NCI-H187 treated with DMSO at 0.1 percent for 48 hours (cell line): ENCODE measurements at places on chromosomes 12 and 14.

- no peak for DNase-seq
These were observed 30.5 kb upstream of the PLEKHG3 start for GRCh38 chr14:64673748-64674147.

DNA sequence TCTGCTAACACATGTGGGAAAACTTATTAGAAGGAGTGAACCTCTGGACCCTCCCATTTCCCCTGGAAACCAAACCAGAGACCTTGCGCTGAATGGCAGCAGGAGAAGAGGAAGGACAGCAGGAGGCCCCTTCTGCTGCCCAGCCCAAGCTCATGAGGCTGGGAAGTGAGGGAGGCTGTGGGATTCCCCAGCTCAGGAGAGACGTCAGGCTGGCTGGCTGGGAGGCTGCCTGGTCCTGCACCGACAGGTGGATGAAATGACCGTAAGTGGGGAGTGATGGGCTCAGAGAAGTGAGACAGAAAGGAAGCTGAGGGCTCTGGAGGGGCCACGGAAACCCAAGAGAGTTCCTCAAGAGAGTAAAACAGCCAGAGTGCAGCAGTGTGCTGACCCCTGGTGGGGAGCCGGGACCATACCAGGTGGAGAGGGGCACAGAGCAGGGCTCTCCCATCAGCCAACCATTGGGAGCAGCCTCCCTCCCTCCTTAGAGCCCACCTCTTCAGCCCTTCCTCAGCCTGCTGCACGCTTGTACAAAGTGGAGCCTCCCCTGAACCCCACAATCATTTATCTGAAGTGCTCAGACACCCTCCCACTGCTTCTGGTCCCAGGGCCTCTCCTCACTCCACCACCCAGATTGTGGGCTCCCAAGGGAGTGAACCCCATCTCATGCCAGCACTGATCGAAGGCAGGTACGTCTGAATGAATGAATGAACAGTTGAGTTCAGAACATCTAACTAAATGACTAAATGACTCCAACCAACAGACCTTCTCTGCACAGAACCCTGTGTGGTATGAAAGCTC, 14.0 kb downstream of the TAMALIN start:
- no peak for DNase-seq

GRCh38 chr12:9149372-9149771, 33.7 kb upstream of the A2M start:
- no peak for DNase-seq

- DNase-seq = no peak
These were observed 214.3 kb downstream of the DPF3 start for GRCh38 chr14:72679536-72680151.

- DNase-seq = no peak
These were observed 177.4 kb downstream of the PRKCH start for GRCh38 chr14:61498811-61499210.

DNA sequence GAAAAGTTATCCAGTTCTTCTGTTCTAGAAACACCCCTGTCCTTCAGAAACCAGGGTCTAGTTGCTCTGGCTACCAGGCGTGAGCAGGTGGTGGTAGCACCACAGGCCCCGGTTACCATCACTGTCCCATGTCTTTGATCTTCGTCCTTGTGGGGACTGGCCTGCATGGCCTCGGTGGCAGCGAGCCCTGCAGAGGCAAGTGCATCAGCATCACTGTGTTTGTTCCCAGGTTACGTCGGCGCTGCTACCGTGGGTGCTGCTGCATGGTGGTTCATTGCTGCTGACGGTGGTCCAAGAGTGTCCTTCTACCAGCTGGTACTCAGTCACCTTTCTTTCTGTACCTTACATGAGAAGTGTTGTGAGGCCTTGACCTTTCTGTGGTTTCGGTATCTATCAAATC, 58.9 kb downstream of the ANAPC7 start:
- no peak for DNase-seq

- no peak for DNase-seq
These were observed 48.3 kb downstream of the NPAS3 start for GRCh38 chr14:32986791-32987540.

- DNase-seq = no peak
These were observed 64.4 kb downstream of the SERPINA3 start for GRCh38 chr14:94676495-94677185.
